Purkinje cell (primary cell): ENCODE measurements at places on chromosomes 16 and 17. TPM values are rescaled to one million over a fixed set of nuclear protein-coding genes. Genes with fewer than 3 reads are reported as not detected.

HES7 gene
- not detected in 2 replicates for polyA plus RNA-seq

COX11 gene
- polyA plus RNA-seq: 121 and 155 TPM in 2 replicates

TBC1D3G gene
- polyA plus RNA-seq: 0.18 TPM in 1 of 2 replicates, not detected in the other

NDEL1 gene
- 29.5 and 32.3 TPM in 2 replicates for polyA plus RNA-seq

TM4SF5 gene
- not detected in 2 replicates for polyA plus RNA-seq

TVP23B gene
- polyA plus RNA-seq: 144 and 174 TPM in 2 replicates

EPN3 gene
- not detected in 2 replicates for polyA plus RNA-seq

KRTAP3-1 gene
- polyA plus RNA-seq: not detected in 2 replicates

ZNF500 gene
- 0.11 and 1.2 TPM in 2 replicates for polyA plus RNA-seq

TBX6 gene
- polyA plus RNA-seq: not detected in 2 replicates

SLC12A3 gene
- polyA plus RNA-seq: 0.09 and 0.20 TPM in 2 replicates

KRTAP1-5 gene
- not detected in 2 replicates for polyA plus RNA-seq

TMEM88 gene
- 0.30 TPM in 1 of 2 replicates, not detected in the other for polyA plus RNA-seq

CA5A gene
- not detected in 2 replicates for polyA plus RNA-seq

KRTAP4-6 gene
- not detected in 2 replicates for polyA plus RNA-seq

NUTF2 gene
- polyA plus RNA-seq: 50.0 and 82.7 TPM in 2 replicates
